Right kidney (tissue), 9 donors: ENCODE measurements at places on chromosomes 7 and 10.

DNA sequence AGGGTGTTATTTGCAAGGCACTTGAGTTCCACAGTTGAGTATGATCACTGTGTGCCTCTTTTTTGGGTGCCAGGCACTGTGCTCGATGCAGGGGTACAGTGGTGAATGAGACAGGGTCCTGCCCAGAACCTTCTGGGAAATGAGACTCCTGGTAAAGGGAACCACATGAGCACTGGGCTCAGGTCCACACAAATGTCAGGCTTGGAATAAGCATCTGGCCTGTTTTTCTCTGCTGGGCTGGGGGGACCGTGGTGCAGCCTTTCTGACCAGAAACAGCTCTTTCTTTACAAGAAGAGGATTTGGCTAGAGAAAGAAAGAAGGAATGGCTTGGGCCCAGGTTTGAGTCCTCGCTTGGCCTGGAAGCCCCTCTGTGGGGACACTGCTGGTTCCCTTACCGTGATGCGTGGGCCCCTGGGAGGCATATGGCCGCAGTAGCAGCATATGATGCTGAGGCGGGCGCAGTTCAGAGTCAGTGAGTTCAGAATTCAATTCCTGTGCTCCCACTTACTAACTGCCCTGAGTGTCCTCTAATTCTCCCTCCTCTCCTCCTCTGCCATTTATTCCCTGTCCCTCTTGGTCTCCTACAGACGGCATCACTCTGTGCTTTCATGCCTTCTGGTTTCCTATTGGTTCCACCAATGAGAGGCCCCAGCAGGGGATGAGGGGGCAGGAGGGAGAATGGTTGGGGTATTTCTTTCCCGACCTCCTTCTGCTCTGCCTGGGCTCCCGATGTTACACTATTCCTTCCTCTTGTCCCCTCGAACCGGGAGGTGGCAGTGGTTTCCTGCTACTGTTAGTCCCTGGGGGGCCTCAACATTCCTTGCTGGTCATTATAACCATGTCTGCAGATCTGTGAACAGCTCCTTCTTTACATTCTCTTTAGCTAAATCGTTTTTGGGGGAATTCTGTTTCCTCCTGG lies 9.6 kb upstream of the KCP start:
- no peak for DNase-seq

DNA sequence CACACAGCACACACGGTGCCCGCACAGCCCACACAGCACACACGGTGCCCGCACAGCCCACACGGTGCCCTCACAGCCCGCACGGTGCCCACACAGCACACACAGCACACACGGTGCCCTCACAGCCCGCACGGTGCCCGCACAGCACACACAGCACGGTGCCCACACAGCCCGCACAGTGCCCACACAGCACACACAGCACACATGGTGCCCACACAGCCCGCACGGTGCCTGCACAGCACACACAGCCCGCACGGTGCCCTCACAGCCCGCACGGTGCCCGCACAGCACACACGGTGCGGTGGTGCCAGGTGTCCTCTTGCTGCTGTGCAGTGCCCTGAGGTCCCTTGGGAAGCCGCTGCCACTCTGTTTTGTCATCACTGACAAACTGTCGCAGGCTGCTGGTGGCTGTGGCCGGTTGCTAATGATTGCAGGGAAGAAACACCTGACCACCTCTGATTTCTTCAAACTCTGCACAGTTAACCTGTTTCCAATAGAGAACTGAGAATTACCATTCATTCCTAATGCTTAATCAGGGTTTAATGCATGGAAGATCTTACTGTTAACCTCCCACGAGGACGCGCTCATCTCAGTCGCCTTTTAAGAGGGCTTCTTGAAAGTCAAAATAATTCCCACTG lies 66.9 kb downstream of the GLRX3 start:
- no peak for DNase-seq

GRCh38 chr7:17706734-17707133 lies 233.6 kb downstream of the SNX13 start:
- no peak for DNase-seq

- no peak for DNase-seq
These were observed 15.5 kb upstream of the VOPP1 start for GRCh38 chr7:55587687-55588378.

GRCh38 chr10:127080317-127080716 lies 116.1 kb downstream of the INSYN2A start:
- DNase-seq: no peak

DNA sequence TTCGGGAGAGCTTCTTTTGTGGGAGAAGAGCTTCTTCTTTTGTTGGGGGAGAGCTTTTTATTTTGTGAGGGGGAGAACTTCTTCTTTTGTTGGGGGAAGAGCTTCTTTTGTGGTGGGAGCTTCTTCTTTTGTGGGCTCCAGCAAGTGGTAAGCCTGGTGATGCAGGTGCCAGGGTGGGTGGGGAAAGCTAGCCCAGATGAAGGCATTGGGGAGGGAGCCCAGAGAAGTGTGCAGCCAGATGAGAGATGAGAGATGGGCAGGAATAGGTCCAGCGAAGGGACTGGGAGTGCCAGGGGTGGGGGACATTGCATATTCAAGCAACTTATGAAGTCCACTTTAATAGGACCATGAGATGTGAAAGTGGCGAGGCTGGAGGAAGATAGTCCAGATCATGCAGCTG lies 9.7 kb downstream of the ADRA2A start:
- no peak for DNase-seq

DNA sequence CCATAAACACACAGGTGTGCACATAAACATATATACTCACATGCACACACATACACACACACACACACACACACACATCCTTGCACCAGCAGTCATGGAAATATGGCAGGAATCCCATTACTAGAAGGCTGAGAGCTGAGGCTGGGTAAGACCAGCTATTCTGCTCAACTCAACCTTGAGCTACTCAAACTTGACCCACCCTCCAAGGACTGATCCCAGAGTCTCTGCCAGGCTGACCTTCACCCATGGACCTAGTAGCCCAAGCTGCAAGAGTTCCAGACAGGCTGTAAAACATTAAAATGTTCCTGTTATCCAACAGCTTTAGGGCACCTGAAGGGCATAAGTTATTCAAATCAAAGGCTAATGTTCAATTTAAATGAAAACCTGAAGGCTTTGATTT lies 134.6 kb downstream of the FRMD4A start:
- DNase-seq: no peak
